ENCODE measurements at places on chromosomes 7 and 10. TPM values are rescaled to one million over a fixed set of nuclear protein-coding genes. Genes with fewer than 3 reads are reported as not detected.

Gene STN1
- total RNA-seq, result 11.6 TPM

DNA sequence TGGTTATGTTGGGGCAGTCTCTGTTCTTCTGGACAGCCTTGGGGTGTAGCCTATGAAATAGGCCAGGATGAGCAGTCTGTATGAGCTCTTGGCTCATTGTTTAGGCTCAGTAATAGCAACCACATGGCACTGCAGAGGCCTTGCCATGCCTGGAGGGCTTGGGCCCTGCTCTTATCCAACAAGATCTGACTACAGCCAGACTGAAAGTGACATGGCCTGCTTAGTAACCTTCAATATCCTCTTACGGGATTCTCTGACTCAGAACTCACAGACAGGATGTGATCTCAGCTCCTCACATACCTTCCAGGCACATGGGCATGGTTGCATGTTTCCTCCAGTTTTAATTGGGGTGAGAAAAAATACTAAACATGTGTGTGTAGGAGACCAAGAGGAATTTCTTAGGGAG, 289.3 kb downstream of the PTEN start:
- H3K27me3 ChIP-seq, result no peaks in the 10 kb centered on the region
- H3K4me1 ChIP-seq, result no peaks in the 10 kb centered on the region
- DNase-seq, result no peak
- H3K27ac ChIP-seq, result no peak overlapping the region
- H3K4me3 ChIP-seq, result no peak overlapping the region

- H3K27ac ChIP-seq, result no peak overlapping the region
- H3K36me3 ChIP-seq, result no peaks in the 10 kb centered on the region
- no peak for DNase-seq
- H3K4me1 ChIP-seq, result no peaks in the 10 kb centered on the region
- H3K27me3 ChIP-seq, result no peaks in the 10 kb centered on the region
Observed at GRCh38 chr7:114062810-114063209, 144.0 kb upstream of the PPP1R3A start.

GRCh38 chr10:94125856-94126255, 132.1 kb downstream of the PLCE1 start:
- no peak overlapping the region for H3K4me3 ChIP-seq
- H3K27ac ChIP-seq, result no peak overlapping the region
- no peaks in the 10 kb centered on the region for H3K27me3 ChIP-seq

- H3K4me1 ChIP-seq, result peaks cover 8% of the 10 kb centered on the region
- H3K27me3 ChIP-seq, result no peaks in the 10 kb centered on the region
- H3K36me3 ChIP-seq, result peaks cover 2% of the 10 kb centered on the region
- no peak overlapping the region for H3K4me3 ChIP-seq
- DNase-seq, result no peak
- H3K27ac ChIP-seq, result no peak overlapping the region
Observed at GRCh38 chr7:112448891-112449290, 1.4 kb upstream of the IFRD1 start.
